Activated CD4-positive, CD25-positive, alpha-beta regulatory T cell treated with anti-CD3 and anti-CD28 coated beads, Interleukin-2, amount 50 U/mL, for 16 hours (primary cell): ENCODE measurements at places on chromosomes 16 and 17.

DNA sequence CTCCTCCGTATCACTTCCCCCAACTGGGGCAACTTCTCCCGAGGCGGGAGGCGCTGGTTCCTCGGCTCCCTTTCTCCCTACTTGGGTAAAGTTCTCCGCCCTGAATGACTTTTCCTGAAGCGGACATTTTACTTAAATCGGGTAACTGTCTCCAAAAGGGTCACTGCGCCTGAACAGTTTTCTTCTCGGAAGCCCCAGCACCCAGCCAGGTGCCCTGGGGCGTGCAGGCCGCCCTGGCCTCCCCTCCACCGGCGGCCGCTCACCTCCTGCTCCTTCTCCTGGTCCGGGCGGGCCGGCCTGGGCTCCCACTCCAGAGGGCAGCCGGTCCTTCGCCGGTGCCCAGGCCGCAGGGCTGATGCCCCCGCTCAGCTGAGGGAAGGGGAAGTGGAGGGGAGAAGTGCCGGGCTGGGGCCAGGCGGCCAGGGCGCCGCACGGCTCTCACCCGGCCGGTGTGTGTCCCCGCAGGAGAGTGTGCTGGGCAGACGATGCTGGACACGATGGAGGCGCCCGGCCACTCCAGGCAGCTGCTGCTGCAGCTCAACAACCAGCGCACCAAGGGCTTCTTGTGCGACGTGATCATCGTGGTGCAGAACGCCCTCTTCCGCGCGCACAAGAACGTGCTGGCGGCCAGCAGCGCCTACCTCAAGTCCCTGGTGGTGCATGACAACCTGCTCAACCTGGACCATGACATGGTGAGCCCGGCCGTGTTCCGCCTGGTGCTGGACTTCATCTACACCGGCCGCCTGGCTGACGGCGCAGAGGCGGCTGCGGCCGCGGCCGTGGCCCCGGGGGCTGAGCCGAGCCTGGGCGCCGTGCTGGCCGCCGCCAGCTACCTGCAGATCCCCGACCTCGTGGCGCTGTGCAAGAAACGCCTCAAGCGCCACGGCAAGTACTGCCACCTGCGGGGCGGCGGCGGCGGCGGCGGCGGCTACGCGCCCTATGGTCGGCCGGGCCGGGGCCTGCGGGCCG, 1.6 kb downstream of the HIC1 start:
- DNase-seq = no peak

GRCh38 chr16:53061256-53061655, 6.5 kb downstream of the CHD9 start:
- no peak for DNase-seq

DNA sequence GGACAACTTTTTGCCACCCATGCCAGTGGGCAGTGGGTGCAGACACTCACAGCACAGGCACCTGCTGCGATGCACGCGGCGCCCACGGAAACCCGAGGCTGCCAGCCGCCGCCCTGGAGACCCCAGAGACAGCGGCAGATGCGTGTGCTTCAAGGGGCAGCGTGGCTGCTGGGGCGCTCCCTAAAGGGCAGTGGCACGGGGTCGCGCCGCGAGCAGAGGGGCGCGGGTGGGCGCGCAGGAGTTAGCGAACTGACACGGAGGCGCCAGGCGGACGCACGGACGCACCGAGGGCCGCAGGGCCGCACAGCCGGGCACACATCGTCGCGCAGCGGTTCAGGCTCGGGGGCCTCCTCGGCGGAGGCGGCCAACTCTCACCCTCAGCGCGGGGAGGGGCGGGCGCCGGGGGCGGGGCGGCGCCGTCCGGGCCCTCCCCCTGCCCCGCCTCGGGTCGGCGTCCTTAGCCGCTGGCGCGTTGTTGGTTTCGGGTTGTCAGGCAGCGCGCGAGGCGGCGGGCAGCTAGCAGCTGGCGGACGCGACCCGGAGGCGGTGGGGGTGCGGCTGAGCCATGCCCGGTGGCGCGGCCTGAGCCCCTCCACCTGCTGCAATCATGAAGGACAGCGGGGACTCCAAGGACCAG, at the start of gene KIF19:
Gene KIF19, plus strand, starts transcription at position 484 of the 637 bp plus-strand sequence. Its CDS starts 124 bp downstream, at position 608.
- DNase-seq = no peak

DNA sequence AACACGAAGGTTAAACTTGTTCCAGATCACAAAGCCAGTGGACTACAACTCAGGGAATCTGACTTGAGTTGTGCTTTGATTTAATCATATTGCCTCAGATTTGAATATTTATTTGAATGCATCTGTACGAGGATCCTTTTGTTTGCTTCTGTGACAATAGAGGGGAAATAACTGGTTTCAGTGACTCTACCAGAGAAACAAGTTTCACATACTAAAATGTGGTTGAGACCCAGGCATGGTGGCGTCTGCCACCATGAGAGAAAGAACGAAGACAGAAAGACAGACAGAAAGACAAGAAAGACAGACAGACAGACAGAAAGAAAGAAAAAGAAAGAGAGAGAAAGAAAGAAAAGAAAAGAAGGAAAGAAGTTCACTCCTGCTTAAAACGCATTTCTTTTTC, 24.0 kb downstream of the YWHAE start:
- no peak for DNase-seq

DNA sequence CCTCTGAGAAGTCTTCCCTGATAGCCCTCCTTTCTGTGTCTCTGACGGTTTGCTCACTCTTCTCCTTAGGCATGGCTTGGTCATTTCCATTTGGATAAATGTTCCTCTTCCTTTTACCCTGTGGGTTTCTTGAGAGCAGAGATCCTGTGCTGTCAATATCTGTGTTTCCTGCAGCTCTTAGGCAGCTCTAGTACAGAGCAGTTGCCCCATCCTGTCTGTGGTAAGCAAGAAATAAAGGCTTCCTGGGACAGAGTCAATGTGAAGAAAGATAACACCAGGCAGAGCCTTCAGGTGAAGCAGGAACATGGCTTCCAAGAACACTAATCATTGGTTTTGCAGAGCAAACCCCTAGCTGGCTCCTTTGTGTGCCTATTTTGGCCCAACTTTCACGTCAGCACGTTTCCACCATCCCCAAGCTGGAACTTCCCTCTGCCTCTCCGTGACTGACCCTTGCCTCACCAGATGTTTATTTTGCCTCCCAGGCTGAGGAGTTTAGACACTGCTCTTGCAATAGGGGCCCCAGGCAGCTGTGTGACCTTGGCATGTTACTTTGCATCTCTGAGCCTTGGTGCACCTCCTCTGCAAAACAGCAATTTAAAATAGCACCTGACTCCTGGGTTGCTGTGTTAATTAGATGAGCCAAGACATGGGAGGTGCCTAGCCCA, 49.6 kb upstream of the SIAH1 start:
- DNase-seq = no peak

DNA sequence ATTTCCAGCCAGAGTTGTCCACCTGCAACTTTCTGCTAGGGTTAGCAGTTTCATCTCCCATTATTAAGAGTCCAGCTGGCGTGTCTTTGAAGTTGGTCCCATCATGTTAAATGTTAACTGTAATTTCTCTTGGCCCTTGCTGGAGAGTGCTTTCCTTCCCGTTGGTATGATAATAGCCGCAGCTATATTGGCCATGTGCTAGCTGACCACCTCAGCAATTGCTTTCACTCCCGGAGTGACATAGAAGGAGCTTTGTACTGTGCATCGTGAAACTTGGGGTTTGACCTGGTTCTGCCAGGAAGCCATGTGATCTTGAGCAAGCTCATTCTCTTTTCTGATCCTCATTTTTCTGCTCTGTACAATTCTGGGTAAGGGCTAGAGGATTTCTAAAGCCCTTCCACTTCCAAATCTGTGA, 81.0 kb upstream of the TBX2 start:
- DNase-seq = no peak

DNA sequence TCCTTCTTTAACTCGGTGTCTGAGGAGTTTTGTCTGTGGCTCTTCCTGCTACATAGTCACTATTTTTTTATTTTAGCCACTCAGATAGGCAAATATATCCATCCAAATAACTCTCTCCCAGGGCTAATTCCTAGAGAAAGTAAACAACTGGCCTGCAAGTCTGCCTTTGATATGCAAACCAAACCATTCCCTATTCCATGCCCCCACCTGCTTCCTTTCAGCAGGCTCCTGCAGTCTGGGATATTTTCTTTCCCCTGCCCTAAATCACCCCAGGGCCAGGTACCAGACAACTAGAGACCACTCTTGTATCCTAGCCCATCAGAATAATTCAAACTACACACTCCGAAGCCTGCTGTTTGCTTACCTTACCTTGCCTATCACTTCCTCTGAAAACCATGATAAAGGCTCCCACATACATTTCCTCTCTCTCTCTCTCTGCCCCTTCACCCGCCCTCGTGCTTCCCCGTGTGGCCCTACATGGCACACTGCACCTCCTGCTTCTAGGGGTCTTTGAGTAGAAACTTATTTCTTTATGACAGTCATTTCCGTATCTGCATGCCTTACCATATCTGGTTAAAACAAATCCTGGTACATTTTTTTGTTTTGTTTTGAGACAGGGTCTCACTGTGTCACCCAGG, 8.3 kb downstream of the CD300H start:
- DNase-seq = no peak

DNA sequence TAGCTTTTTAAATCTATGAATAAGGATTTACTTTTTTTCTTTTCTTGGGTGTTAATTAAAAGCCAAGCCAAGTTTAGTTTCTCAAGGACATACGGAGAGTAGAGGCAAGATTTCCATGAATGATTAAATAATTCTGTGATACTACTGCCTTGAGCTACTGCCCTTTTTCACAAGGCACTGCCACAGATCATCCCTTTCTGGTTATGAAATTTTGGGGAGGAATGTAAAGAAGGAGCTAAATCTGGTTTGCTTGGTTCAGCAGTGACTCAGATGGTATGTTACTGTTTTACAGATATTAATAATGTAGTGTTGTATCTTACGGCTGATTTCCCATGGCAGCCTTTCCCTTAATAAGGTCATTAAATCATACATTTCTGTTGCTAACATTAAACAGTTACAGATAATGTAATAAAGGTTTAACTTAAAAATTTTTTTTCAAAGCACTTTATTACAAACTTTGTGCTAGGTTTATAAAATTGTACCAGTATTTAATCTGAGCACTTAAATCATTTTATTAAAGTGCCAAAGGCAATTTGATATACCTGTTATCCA, 2.6 kb downstream of the WSB1 start:
- no peak for DNase-seq

- DNase-seq = no peak
These were observed 744 bp downstream of the JPH3 start for GRCh38 chr16:87602821-87603683.

DNA sequence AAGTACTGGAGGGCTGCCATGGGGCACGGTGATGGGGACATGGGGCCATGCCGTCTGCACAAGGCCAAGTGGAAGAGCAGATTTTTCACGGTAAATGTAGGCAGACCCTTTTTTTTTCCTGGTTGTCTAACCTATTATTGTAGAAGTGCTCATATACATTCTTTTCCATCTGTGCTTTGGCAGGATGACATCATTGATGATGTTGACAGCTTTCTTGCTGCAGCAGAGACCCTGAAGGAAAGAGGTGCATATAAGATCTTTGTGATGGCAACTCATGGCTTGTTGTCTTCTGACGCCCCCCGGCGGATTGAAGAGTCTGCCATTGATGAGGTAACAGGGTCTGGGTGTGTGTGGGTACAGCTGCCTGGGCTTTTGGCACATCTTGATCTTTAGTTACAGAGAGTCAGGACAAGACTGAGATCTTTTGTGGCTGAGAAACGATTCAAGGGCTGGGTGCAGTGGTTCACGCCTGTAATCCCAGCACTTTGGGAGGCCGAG, 23.3 kb upstream of the SLC5A10 start:
- no peak for DNase-seq

GRCh38 chr17:17567631-17568030, 23.9 kb downstream of the PEMT start:
- DNase-seq = no peak

DNA sequence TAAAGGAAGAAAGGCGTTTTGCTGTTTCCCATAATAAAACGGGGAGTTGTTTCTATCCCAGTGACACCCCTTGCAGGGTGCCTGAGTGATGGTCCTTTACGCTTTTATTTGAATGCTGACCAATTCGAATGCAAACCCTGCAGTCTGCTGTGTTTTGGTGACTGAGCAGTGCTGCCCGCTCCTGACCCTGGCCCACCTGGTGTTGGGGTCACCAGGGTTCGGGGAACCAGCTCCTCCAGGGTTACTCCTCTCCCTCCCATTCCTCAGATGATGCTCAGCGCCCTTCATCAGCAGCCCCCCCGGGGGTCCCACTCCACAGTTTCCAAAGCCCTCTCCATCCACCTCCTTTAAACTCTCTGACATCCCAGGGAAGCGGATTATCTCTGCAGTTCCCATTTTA, 6.0 kb downstream of the CA4 start:
- no peak for DNase-seq

DNA sequence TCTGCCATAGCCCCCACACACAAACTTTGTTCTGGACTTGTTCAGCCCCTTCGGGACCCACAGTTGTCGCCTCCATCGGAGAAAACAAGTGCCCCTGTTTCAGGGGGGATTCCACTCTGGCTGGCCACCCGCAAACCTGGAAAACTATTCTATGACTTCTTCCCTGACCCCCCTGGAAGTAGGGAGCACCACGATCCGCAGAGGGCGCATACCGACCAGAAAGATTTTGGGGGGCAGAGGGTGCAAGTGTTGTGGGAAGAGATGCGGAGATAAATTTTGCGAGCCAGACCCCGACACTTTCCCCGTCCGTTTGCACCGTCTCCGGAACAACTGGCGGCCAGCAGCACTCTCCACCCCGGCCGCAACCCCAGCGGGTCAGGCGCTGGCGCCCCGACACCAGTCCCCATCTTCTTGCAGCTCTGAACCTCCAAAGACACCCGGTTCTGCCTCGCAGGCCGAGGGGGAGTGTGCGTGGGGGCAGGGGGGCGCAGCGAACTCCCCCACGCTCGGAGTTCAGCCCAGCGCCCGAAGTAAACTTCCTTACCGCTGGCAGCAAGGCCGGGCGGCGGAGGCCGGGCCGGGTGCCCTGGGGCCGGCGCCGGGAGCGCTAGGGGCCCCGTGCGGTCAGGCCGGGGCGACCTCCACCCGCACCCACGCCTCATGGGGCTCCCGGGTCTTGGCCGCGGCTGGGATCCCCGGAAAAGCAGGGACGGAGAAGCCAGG, 744 bp downstream of the SALL1 start:
- no peak for DNase-seq

- peak; percentile 79 for DNase-seq
These were observed 4.2 kb downstream of the NR1D1 start for GRCh38 chr17:40095944-40096791.

DNA sequence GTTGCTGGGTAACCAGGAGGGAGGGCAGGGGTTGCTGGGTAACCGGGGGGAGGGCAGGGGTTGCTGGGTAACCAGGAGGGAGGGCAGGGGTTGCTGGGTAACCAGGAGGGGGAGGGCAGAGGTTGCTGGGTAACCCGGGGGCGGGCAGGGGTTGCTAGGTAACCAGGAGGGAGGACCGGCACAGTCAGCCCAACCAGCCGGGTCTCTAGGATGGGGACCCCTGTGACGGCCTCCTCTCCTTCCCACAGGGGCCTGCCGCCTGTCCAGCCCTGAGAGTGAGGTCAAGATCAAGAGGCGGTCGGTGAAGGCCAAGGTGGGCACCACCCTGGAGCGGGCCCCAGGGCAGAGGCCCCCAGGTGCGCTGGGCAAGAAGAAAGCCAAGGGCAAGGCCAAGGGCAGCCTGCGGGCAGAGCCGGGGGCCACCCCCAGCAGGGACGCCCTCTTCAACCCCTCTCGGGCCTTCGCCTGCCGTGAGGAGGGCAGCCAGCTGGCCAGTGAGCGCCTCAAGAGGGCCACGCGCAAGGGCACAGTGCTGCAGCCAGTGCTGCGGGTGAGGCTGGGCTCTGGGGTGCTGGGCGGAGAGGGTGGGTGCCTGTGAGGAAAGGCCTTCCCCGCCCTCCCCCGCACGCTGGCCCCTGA, 54.6 kb downstream of the ACTG1 start:
- no peak for DNase-seq
